ENCODE measurements at places on chromosomes 1 and 21.

DNA sequence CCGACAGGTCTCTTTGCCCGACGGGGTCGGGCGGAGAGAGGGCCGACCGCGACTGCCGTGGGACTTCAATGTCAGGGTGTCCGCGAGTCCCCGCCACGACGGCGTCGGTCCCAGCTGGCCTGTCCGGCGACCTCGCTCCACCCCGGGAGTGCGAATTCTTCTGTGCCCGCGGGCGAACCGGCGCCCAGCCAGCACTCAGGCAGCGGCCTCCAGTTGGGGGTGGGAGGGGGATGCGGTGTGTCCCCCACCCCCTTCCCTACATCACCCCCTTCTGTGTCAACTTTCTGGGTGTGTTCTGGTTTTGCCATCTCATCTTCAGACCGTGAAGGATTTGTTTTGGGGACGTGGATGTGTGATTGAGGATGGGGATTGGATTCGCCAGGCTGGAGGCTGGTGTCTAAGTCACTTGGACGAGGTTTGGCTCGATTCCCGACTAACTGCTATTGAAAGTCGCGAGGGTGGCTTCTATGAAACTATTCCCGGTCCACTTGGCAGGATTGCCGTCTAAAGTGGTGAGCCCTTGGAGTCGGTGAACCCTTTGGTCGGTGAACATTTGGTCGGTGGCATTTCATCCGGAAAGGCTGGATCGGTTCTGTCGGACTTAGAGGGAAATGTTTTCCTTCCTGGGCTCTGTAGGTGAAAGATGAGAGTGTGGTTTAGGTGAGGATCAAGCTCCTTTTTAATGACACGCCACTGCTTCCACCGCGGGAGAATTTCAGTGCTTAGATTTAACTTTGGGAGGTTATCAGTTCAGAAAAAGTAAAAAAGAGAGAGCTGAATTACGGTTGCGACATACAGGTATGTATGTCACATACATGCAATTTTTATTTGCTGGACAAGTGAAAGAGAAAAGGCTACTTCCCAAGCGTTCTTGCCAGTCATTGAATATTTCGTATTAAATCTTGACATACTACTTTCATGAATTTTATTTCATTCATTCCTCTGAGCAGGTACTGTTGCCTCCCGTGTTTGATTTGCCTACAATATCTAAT lies 771 bp downstream of the ABCD3 start:
- DNase-seq = peak; percentile 59

GRCh38 chr1:209645574-209646452 lies 6.4 kb downstream of the LAMB3 start:
- DNase-seq = no peak

DNA sequence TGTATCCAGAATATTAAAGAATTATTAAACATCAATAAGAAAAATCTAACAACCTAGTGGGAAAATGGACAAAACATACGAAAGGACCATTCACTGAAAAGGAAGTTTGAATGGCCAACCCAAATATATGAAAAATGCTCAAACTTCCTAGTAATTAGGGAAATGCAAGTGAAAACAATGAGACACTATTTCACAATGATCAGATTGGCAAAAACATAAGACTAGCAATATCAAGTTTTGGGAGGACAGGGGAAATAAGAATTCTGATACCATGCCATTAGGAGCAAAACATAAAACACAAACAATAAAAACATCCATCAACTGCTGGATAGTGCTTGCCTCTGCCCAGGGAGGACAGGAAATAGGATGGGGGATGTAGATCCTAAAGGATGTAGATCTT lies 14.3 kb downstream of the XCL2 start:
- DNase-seq = no peak

- no peak for DNase-seq
These were observed 8.7 kb upstream of the SLX9 start for GRCh38 chr21:44931137-44931500.

- no peak for DNase-seq
These were observed 344.0 kb downstream of the ST6GALNAC3 start for GRCh38 chr1:76418531-76418930.

GRCh38 chr21:34874684-34875513 lies 174.2 kb downstream of the RUNX1 start:
- DNase-seq = no peak

DNA sequence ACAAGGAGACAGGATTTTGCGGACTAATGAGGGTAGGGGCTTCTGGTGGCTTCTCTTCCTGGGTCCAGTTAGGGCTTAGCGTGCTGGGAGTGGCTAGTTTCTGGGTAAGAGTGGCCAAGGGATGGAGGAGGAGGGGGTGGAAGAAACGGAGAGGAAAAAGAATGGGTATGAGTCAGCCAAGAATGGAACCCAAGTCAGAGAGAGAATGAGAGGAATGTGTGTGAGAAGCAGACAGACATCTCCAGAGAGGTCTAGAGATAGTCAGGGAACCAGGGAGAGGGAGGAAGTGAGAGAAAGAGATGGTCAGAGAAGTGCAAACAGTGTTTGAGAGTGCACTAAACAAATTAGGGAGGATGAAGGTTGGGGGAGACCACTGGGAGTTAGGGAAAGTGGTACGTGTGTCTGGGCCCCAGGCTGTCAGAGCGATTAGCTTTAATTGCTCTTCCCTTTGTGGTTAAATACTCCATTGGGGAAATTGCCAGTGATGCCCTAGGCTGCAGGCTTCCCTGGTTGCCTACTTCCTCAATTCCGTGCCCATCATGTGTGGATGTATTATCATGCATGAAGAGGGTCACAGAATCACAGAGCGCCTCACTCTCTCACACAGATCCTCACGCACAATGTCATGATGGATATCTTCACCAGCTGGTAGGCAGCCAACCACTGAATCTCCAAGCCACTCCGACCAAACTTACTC lies 1.4 kb downstream of the PEA15 start:
- no peak for DNase-seq

DNA sequence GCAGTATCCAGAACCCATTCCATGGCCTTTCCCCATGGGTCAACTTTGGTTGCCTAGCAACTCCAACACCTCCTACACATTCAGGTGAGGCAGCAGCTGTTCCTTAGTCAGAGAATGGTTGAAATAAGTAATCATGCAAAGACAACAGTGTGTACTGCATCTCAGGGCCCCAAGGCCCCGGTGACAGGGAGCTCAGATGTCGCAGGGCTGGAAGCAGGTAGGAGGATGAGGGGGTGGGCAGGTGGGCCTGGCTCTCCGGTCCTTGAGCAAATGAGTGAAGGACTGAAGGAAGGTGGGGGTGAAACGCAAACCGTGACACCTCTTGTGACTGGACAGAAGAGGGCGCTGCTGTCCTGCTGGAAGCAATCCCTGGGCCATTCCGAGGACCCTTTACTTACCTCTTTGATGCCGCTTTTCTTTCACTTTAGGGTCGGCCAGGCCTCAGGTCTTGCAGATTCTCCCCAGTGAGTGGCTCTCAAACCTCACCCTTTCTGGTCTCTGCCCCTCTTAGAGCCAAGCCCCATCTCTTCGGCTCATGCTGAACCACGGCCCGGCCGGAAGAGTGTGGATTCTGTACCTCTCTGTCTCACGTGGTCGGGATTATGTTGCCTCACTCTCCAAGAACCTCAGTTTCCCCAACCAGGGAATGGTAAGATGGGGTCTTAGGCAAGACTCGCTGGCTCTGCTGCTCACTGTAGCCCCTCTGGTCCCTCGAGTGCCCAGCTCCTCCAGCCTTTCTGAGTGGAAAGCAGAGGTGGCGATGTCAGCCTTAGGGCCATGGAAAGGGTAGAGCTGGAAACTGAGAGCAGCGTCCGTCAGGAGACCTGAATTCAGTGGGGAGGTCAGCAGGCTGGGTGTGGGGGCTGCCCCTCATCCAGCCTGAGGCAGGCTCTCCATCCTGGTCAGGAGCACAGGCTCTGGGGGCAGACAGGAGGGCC lies 5.6 kb upstream of the KCNA10 start:
- DNase-seq = peak; percentile 77

DNA sequence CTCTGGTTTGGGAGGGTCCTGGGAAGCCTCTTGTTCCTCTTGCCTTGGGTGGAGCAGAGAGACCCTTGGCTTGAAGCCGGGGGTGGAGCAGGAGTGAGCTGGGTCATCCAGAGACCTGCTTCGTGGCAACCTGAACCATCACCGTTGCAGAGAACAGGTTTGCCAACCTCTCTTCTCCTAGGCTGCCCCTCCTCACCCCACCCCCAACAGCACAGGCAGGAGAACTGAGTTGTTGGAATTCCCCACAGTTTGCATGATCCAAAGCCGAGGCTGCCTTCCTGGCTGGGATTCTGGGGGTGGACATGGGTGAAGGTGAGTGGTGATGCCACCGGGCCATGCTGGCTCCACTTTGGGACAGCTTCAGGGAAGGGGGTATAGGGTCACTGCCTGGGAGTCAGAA lies 2.2 kb downstream of the WNT4 start:
- DNase-seq = no peak

DNA sequence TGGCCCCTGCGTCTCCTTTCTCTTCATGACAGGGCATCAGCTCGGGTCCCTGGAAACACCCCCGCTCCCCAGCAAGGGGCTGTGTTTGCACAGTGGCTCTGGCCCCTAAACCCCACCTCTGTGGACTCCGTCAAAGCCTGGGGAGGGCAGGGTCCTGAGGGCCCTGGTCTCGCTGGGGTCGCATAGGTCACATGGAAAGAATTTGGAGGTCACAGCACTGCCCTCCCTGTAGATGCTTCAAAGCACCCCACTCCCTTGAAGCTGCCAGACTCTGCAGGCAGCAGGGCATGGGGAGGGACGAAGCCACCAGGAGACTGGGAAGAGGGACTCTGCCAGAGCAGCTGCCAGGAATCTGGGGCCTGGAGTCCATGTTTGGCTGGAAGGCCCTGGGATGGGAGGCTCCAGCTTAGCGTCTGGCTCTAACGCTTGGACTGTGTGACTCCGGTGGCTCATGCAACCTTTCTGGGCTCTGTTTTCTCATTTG lies 36.6 kb upstream of the ECE1 start:
- no peak for DNase-seq

GRCh38 chr1:167658574-167659328 lies 28.7 kb downstream of the RCSD1 start:
- no peak for DNase-seq

GRCh38 chr1:184487531-184488193 lies 100.8 kb downstream of the C1orf21 start:
- no peak for DNase-seq

DNA sequence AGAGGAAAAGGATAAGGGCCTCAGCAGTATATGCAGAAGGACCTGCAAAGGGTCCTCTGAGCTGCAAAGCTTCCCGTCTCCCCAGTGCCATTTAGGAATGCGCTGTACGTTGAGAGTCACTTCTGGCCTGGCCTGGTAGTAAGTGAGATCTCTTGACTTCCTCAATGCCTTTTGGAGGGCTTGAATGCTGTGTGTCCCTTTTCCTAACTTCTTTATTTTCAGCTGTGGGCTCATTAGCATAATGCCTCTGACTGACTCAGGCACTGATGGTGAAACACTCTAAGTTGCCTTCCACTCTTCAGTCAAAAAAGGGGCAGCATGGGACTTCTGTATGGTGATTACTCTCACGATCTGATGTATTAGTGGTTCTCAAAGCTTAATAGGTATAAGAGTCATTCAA lies 49.9 kb downstream of the XCL1 start:
- DNase-seq = no peak

- DNase-seq = no peak
These were observed 86.9 kb downstream of the ADARB1 start for GRCh38 chr21:45161038-45161945.

- no peak for DNase-seq
These were observed 140.8 kb downstream of the PGBD5 start for GRCh38 chr1:230285351-230285750.

- no peak for DNase-seq
These were observed 83.8 kb downstream of the ZC3H11B start for GRCh38 chr1:219529116-219529515.

DNA sequence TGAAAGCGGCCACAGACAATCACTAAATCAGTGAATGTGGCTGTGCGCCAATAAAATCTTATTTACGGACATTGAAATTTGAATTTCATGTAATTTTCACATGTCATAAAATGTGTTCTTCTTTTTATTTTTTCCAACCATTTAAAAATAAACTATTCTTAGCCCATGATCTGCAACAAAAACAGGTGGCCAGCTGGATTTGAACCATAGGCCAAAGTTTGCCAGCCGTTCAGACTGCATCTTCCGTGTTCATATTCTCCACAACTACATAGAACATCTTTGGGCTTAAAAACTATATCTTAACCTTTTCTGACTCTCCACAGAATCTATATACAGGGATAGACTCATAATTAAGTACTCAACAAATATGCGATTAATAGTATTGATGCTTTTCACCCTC lies 81.2 kb upstream of the RALGPS2 start:
- DNase-seq = no peak

GRCh38 chr1:77687519-77687906 lies 5.1 kb upstream of the ZZZ3 start:
- DNase-seq = no peak

DNA sequence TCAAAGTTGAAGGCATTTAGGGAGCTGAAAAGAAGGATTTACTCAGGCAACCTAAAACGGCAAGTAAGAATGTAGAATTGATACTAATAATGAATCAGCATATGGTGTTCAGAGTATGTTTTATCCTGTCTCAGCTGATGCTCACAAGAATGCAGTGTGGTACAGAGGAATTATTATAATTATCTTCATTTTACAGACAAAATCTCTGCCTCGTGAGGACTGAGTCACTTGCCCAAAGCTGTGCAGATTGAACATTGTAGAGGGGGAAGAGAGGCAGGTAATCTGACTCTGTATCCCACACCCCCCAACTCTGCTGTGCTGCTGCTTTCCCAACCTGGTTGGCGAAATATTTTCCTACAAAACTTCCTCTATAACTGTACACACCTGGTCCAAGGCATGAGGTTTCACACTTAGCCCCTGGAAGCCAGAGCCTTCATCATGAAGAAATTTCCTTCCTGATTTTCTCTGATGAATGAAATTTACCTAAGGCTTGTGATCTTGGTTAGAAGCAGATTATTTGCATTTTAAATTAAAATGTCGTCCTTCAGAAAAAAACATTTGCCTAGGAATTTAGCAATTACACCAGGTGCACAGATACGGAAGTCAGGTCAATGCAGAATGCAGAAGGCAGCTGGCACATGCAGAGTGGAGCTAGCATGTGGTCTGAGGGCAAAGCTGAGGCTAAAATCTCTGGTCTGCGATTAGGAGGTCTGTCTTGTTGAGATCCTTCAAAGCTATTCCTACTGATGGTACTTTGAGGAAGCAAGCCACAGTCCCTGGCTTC lies 52.8 kb downstream of the DPT start:
- no peak for DNase-seq

DNA sequence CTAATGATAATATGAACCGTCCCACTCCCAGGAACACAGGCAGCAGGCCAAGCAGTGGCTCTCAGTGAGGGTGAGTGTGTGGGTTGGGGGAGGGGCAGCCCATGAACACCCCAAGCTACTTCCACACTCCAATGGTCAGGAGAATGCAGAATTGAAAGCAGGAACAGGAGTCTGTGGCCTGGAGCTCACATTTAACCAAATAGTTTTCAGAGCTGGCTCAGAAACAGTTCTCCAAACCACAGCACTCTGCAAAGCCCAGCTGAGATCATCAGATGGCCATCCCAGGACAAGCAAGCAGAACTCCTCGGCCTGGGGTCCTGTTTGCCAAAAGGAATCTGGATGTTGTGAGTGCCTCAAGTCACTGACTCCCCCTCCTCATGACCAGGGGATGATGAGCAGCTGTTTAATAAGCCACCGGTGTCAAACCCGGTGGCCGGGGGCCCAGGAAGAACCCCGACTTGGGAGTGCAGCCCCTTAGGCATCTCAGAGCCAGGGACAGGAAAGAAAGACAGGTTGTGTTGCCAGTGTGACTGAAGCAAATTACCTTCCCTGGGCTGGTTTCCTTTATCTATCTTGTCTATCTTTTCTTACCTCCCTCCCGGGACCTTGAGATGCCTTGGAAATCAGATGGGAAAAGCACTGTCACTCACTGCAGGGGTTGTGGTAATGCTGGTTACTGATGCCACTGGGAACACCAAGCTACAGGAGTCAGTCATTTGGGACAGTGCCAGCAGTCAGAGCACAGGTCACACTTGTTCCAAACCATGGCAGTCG lies 20.4 kb downstream of the DEGS1 start:
- no peak for DNase-seq
